RPMI8226 (cell line): ENCODE measurements at places on chromosomes 4 and X.

DNA sequence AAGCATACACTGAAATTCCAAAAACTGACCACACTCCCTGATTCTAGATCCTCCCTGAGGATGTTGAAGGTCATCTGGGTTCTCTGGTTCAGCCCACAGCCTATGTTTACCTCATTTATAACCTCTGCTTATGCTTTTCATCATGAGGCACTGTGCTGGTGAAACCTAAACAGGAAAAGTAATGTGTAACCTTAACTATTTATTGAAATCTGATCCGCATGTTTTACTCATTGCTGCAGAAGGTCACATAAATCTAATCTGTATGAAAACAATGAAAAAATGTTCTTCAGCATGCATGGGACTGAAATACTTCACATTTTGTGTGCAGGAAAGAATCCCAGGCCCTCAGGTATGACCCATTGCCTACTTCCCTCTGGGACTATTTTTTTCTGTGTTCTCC, 30.3 kb downstream of the UCHL1 start:
- DNase-seq: no peak

DNA sequence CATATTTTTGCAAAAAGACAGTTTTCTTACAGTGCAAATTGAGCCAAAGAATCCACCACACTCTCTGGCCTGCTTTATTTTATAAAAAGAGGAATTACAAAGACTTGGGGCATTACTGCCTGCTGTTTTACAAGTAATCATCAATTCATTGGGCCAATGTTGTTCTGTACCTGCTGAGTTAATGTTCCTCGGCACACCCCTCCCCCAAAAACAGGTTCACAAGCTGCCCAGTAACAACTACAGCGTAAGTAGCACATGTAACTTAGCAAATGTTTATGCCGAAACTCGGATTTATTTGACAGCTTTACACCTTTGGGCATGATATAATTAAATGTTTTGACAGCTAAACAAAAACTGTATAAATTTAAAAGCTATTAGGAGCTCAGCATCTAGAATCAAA, 214.6 kb upstream of the MAB21L2 start:
- no peak for DNase-seq

DNA sequence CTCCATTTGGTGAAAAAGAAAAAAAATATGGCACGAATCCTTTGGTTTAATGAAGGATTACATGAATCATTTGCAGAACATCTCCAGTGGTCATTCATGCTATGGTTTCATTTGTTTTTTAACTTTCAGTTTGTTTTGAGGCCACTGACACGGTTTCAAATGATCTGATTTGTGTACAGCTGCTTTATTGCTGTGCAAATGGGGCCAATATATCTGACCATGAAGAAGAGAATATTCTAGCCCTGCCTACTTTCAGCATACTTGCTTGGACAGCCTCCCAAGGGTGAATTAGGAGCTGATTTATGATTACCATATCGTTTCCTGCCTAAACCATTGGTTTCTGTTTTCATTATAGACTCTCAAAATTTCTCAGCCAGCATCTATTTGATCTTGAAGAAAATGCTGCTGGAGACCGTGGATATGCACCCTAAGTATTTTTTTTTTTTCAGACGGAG, 30.7 kb downstream of the SPARCL1 start:
- DNase-seq: no peak

GRCh38 chr4:168717847-168718246, 221.0 kb downstream of the PALLD start:
- DNase-seq: no peak

DNA sequence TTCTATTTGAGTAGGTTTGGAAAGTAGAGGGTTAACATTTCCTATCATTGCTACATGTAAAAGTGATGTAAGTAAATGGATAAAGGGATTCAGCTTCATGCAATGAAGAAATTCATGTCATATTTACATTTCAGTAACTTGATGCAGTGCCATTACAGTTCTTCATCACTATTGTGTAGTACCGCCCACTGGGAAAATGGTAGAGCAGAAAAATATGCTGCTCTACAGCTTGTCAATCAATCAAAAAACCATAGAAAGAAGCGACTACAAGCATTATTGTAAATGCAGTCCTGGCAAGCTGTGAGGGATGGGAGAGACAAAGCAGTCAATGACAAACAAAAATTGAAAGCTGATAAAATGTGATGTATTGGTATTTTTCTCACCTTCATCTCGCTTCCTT, 1597.9 kb downstream of the RPA4 start:
- no peak for DNase-seq

GRCh38 chrX:16278927-16279326, 111.6 kb downstream of the MAGEB17 start:
- DNase-seq: no peak

DNA sequence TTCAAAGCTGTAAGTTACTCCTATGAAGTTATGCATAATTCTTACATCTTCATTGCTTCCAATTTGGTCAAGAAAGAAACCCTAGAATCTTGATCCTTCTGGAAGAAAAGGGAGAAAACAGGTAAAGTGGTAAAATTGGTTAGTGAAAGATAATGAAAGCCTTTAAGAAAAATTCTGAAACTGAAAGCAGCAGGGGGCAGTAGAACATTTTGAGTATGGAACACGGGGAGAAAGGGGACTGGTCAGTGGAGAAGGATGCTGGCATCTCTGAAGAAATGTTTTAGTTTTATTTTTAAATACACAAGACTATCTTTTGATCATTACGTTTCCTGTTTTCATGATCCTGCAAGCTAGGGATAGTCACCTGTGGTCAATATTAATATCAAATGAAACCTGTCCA, 54.3 kb downstream of the SLIT2 start:
- no peak for DNase-seq

- no peak for DNase-seq
Measured at GRCh38 chrX:124938715-124939114, 381.0 kb upstream of the TEX13C start.

- no peak for DNase-seq
Measured at GRCh38 chrX:109928596-109929335, 74.1 kb upstream of the TMEM164 start.

GRCh38 chrX:12579311-12579710, 211.9 kb upstream of the PRPS2 start:
- no peak for DNase-seq

GRCh38 chr4:2768921-2769336, 12.8 kb upstream of the TNIP2 start:
- DNase-seq: no peak

- DNase-seq: no peak
Measured at GRCh38 chr4:119932277-119932676, 134.4 kb downstream of the MAD2L1 start.

GRCh38 chrX:2676794-2677675, 14.1 kb upstream of the CD99 start:
- no peak for DNase-seq

GRCh38 chr4:98151145-98151924, 8.1 kb upstream of the STPG2 start:
- DNase-seq: no peak

- DNase-seq: no peak
Measured at GRCh38 chrX:46386511-46386910, 158.7 kb downstream of the ZNF674 start.

DNA sequence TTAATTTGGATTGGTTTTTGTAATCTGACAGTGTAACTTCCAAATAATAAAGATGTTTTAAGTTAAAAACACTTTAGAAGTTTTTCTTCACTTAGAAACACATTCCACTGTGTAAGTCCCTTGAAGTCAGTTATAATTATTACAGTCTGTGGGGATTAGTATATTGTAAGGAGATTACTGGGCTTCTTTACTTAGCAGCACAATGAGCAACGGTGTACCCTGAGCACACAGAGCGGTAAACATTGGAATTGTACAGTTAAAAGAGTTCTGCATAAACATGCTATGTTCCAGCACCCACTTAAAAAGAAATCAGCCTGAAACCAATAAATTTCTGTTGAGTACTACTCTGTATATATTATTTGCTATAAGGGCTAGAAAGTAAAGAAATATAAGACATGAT, 44.3 kb downstream of the CCSER1 start:
- DNase-seq: no peak

DNA sequence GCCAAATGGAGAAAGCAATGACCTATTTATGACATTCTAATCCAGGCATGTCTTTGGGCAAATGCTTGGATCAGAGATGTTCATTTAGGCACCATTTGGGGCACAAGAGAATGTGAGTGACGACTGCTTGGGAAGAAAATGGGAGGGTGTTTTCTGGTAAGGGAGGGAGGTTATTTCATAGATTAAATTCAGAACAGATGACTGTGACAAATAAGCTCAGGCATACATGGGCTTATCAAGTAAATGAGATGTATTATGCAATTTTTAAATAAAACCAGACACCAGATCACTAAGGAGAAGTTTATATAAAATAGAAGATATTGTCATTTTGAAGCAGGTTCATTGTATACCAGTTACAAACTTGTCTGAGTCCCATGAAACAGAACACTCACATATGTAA, 71.4 kb upstream of the UGT8 start:
- no peak for DNase-seq

DNA sequence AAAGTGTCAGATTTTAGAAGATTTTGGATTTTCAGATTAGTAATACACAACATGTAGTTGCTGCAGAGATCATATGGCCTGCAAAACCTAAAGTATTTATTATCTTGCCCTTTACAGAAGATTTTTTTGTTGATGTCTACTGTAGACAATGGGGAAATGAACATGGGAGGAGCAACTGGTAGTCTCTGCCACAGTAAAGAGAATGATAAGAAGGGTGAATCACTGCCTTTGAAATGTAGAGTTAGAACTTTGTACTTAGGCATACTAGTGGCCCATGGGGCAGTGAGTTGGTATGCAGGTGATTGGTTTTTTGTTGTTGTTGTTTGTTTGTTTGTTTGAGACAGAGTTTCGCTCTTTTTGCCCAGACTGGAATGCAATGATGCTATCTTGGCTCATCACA, 50.1 kb downstream of the GAB1 start:
- DNase-seq: no peak

- no peak for DNase-seq
Measured at GRCh38 chr4:20520901-20521300, 179.4 kb upstream of the PACRGL start.

DNA sequence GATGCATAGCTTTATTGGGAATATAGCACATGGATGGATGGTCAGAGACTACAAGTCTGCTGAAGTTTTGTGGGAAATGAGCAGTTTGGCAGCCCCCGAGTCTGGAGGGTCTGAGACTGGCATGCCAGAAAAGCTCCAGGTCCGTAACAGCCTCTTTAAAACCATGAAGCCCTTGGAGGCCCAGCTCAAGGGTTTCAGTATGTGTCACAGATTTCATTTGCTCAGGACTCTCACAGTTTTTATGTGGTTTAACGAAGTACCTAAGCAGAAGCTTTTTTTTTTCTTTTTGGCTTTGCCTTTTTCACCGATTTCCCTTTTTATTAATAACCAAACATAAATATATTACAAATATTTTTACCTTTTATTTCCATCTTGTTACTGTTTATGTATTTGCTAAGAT, 30.6 kb upstream of the TMEM184C start:
- no peak for DNase-seq

GRCh38 chr4:17066972-17067371, 168.5 kb upstream of the LDB2 start:
- no peak for DNase-seq

DNA sequence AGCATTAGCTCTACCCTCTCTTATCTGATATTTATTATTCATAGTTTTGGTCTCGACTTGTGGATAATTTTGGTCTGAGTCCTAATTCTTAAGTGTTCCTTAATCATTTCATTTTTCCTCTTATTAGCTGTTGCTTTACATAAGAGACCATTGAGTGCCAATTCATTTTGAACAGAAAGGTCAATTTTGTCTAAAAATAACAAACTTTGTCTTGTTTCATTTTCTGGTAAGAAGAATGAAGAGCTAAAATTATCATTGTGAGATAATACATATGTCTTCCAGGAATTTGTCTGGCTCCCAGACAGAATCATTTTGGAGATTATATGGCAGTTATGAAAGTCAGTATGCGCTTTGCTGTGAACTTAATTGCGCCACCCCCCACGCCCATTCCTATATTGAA, 1471.8 kb downstream of the PCDH7 start:
- no peak for DNase-seq

GRCh38 chr4:138226351-138226750, 15.8 kb downstream of the SLC7A11 start:
- DNase-seq: no peak

DNA sequence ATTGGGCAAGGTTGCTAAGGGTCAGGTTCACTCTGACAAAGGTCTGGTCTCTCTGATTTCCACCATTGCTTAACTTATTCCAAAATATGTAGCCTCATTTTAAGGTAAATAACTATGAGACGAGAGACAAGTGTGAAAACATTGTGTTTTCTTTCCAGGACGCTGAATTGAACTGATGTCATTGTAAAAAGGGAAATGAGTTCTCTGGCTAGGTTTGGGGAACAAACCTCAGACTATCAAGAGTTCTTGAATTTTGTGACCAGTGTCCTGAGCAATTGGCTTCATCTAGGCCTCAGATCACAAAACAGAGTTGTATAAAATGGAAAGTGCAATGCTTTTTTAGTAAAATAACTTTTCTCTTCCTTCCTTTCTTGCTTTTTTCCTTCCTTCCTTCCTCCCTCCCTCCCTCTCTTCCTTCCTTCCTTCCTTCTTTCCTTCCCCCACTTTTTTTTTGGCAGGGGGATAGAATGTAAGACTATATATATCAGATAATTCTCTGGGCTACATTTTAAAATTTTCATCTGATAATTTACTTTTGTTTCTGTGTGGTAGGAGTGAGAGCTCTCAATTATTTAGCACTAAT, 30.8 kb upstream of the CXCL8 start:
- no peak for DNase-seq

GRCh38 chr4:55546506-55546755, 278 bp downstream of the CLOCK start:
- DNase-seq: no peak

- no peak for DNase-seq
Measured at GRCh38 chrX:152405561-152405960, 45.6 kb downstream of the GABRA3 start.

DNA sequence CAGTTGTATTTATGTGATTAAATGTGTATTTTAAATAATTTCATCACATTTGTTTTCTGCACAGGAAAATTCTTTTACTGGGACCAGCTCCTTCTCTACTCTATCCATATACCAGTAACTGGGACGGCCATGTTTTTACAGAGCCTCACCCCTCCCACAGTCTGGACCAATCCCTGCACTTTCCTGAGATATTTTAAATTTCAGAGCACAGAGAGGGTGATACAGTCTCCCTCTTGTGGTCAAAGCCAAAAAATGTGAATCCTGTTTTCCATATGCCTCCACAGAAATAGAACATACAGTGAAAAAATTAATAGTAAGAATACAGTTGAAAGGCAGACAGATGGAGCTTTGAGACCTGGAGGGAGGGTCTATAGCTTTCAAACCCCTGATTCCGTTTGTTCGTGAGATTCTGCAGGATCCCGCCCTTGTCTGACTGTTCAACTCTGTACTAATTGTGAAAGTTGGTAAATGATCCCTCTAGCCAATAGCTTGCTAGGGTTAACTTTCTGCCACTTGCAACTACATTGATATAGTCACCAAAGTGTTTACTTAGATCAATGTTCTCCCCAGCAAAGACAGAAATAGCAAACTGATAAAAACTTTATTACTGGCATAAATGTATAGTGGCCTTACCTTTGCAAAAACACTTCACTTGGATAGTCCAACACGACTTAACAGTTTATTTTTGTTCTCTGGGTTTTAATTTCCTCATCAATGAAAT, 172.2 kb downstream of the PPARGC1A start:
- peak; percentile 4 for DNase-seq

- no peak for DNase-seq
Measured at GRCh38 chr4:103773691-103774231, 54.0 kb upstream of the TACR3 start.

- DNase-seq: no peak
Measured at GRCh38 chrX:43581167-43581566, 74.9 kb upstream of the MAOA start.
